ENCODE measurements at places on chromosomes 13 and 19.

DNA sequence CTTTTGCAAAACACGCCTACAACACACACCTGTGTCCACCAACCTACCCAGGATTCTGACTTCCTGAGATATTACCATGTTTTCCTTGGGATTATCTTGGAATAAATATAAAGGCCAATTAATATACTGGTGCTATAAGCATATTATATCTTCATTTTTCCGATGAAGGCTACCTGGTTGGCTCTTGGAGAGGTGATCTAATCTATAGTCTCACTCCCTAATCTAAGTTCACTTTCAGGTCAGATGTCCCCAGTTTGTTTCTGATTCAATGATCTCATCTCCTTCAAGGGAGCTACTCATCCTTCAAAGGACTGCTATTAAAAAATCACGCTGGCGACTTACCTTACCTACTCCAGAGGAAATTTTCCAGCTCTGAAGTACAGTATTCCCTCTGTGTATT, 517.5 kb downstream of the KLF5 start:
- ATAC-seq: no peak
- no peaks in the 10 kb centered on the region for H3K36me3 ChIP-seq
- H3K27me3 ChIP-seq: no peaks in the 10 kb centered on the region
- H3K4me3 ChIP-seq: no peak overlapping the region
- H3K27ac ChIP-seq: no peak overlapping the region

- H3K4me1 ChIP-seq: no peaks in the 10 kb centered on the region
- no peaks in the 10 kb centered on the region for H3K36me3 ChIP-seq
- no peak overlapping the region for H3K4me3 ChIP-seq
- no peak overlapping the region for H3K27ac ChIP-seq
- no peaks in the 10 kb centered on the region for H3K27me3 ChIP-seq
Observed at GRCh38 chr13:48159401-48159800, 64.5 kb upstream of the MED4 start.

- peak within 1 kb of the TSS; percentile 57 for H3K4me3 ChIP-seq
- peak within 1 kb of the TSS; percentile 77 for H3K27ac ChIP-seq
- H3K27me3 ChIP-seq: no peaks in the 10 kb centered on the region
- H3K36me3 ChIP-seq: no peaks in the 10 kb centered on the region
- no peaks in the 10 kb centered on the region for H3K4me1 ChIP-seq
Observed at GRCh38 chr13:20702915-20703779, at the start of gene IL17D. IL17D (plus strand) TSS chr13:20703699; CDS start chr13:20704002, 303 bp downstream.

DNA sequence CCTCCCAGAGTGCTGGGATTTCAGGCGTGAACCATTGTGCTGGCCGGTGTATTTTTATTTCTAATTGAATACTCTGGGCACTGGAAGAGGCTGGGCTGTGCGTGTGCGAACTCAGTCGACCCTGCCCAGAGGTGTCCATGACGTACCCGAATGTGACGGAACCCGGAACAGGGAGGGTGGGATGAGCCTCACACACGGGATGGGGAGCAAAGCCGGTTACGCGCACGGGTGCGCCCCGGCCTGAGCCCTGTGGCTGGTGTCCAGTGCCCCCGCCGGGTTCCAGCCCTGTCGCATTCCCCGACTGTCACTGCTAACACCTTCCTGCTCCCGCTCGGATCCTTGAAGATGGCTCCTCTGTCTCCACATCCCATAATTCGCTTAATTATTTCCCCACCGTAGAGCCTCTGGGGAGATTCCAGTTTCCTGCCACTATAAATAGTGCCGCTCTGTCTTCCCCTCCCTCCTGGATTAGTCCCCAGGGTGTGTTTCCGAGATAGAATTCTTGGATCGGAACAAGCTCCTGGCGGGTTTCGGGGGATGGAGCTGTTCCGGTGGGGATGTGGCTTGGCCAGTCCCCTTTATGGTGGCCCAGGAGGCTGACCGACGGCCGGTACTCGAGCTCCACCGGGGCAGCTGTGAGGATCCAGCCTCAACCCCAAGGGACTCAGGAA, 22.0 kb downstream of the SBNO2 start:
- peak overlapping the region; percentile 58 for H3K27ac ChIP-seq
- peaks cover 36% of the 10 kb centered on the region for H3K4me1 ChIP-seq
- peaks cover 71% of the 10 kb centered on the region for H3K36me3 ChIP-seq
- no peaks in the 10 kb centered on the region for H3K27me3 ChIP-seq

- no peak within 1 kb of the TSS for H3K27ac ChIP-seq
- peak within 1 kb of the TSS; percentile 37 for H3K4me3 ChIP-seq
- peaks cover 26% of the 10 kb centered on the region for H3K4me1 ChIP-seq
- H3K36me3 ChIP-seq: peaks cover 18% of the 10 kb centered on the region
- ATAC-seq: no peak
- no peaks in the 10 kb centered on the region for H3K27me3 ChIP-seq
Observed at GRCh38 chr19:49335071-49335783, at the start of gene CD37. CD37 (plus strand) TSS chr19:49335406; CDS start chr19:49335541, 135 bp downstream.

DNA sequence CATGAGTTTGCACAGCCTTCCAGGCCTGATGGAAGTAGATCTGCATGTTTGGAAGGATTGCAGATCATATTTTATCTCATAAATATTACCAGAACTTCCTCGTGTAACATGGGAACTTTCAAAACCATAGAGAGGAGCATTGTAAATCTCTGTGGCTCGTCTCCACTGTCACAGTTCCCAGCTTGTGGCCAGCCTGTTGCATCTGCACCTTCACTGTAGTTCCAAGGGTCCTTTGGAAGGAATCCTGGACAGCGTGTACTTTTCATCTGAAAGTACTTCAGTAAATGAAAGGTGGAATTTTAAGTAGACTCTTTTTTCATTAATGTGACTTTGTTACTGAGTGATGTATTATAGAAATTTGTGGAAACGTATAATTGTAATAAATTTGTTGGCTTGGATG, 105.4 kb downstream of the ATP11A start:
- H3K36me3 ChIP-seq: no peaks in the 10 kb centered on the region
- no peak overlapping the region for H3K27ac ChIP-seq
- H3K27me3 ChIP-seq: no peaks in the 10 kb centered on the region
- H3K4me1 ChIP-seq: no peaks in the 10 kb centered on the region
- no peak overlapping the region for H3K4me3 ChIP-seq

DNA sequence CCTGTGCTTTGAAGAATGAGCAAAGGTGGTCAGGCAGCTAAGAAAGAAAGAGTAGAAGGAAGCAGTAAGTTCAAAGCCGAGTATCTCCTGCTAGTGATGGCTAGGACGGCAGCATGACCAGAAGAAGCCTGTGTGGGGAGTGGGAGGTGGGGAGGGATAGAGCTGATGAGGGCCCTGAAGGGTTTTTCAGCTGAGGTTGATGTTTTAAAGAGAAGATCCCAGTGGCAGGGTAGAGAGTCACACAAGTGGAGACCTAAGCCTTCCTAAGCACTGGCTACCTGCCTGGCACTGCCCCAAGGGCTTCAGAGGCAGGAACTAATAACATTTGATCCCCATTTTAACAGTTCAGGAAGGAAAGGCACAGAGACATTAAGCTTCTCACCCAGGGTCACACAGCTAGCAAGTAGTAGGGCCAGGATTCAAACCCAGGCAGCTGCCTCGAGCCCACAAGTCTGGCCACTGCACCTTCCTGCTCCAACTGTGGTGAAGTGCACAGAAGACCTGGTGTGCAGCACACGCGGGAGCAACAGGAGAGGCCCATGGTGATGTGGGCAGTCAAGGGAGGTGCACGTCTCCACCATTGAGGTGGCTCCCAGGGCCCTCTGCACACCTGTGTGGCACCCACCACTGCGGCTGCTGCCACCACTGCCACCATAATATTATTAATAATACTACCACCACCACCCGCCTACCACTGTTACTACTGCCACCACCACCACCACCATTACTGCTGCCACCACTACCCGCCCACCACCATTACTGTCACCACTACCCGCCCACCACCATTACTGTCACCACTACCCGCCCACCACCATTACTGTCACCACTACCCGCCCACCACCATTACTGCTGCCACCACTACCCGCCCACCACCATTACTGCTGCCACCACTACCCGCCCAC, 22.1 kb downstream of the CUL4A start:
- H3K4me1 ChIP-seq: no peaks in the 10 kb centered on the region
- no peak overlapping the region for H3K27ac ChIP-seq
- no peaks in the 10 kb centered on the region for H3K36me3 ChIP-seq
- H3K27me3 ChIP-seq: no peaks in the 10 kb centered on the region
- ATAC-seq: no peak

DNA sequence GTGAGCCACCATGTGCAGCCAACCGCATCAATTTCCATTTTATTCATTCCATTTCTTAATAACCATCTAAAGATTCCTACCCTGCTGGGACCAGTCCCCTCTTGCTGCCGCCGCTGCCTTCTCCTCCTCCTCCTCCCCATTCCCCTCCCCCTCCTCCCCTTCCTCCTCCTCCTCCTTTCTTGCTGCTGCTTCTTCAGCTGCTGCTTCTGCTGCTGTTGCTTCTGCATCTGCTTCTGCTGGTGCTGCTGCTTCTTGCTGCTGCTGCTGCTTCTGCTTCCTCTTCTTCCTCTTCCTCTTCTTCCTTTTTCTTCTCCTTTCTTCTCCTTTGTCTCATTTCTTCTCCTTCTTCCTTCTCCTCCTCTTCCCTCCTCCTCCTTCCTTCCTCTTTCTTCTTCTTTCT, 20.0 kb upstream of the SPRYD7 start:
- no peak overlapping the region for H3K4me3 ChIP-seq
- H3K27me3 ChIP-seq: no peaks in the 10 kb centered on the region
- no peak for ATAC-seq

DNA sequence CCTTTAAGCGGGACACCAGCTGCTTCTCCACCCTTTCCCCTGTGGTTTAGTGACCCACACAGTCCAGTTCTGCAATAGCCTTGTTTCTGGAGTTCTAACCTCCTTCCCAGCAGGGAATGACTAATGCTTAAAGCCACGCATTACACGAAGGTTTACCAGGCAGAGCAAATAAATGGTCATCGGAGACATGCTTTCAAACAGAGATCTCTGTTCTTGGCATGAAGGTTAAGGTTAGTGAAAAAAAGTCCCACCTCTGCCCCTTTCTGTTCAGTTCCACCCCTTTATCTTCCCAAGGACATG, 25.3 kb upstream of the MEDAG start:
- no peaks in the 10 kb centered on the region for H3K36me3 ChIP-seq
- H3K4me1 ChIP-seq: peaks cover 28% of the 10 kb centered on the region
- H3K4me3 ChIP-seq: no peak overlapping the region
- ATAC-seq: peak; percentile 92

DNA sequence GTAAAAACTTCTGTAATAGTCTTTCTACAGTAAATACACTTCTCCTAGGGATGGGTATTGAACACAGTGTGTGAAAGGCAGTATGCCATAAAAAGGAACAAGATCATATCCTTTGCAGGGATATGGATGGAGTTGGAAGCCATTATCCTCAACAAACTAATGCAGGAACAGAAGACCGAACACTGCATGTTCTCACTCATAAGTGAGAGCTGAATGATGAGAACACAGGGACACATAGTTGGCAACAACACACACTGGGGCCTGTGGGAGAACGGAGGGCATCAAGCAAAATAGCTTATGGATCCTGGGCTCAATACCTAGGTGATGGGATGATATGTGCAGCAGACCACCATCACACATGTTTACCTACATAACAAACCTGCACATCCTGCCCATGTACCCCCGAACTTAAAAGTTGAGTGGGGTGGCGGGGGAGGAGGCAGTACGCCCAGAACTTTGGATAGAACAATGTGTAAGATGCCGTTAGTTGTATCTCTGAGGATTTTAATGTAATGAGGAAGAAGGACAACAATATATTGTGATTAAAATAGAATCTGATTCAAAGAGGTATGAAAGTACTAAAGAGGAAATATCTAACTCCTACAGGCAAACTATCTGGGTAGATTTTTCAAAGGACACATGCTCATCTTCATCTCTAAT, 183.2 kb downstream of the NDFIP2 start:
- H3K27me3 ChIP-seq: no peaks in the 10 kb centered on the region
- H3K4me1 ChIP-seq: peaks cover under 1% of the 10 kb centered on the region
- H3K36me3 ChIP-seq: no peaks in the 10 kb centered on the region
- no peak overlapping the region for H3K27ac ChIP-seq
- no peak for ATAC-seq

GRCh38 chr19:32337084-32337808, 8.2 kb upstream of the ZNF507 start:
- H3K36me3 ChIP-seq: no peaks in the 10 kb centered on the region
- no peaks in the 10 kb centered on the region for H3K4me1 ChIP-seq
- H3K4me3 ChIP-seq: peak overlapping the region; percentile 33
- no peak for ATAC-seq
- peak overlapping the region; percentile 68 for H3K27ac ChIP-seq
- H3K27me3 ChIP-seq: no peaks in the 10 kb centered on the region

DNA sequence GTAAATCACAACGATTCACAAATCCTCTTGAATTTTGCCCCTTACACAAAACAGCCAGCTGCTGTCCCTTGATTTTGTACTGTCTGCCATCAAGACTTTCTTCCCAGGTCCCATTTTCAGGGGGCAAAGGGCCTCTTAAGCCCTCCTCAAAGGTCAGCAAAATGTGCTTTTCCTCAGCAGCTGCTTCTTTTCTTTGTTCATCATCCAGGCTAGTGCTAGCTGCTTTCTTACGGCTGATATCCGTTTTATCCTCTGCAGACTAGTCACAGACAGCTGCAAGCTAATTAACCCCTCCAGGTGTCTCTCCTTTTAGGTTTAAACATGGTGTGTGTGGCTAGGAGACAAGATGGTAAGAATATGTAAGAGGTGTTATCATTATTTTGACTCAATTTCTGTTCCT, 90.9 kb downstream of the NALCN start:
- no peak for ATAC-seq
- no peak overlapping the region for H3K4me3 ChIP-seq
- no peak overlapping the region for H3K27ac ChIP-seq

DNA sequence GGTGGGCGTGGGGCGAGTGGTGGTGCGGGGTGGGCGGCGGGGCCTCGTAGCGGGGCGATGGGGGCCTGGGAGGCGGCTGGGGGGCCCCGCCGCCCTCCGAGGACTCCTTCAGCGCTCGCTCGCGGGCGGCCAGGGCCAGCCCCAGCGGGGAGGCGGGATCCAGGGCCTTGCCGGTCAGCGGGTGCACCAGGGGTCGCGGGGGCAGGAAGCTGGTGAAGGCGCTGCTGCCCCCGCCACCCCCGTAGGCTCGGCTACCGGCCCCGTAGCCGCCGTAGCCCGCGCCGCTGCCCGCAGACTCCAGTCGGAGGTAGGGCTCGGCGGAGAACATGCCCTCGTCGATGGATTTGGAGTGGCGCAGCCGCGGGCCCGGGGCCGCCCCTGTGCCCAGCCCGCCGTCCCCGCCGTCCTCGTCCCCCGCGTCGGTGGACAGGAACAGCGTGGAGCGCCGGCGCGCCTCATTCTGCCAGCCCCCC, 18.6 kb downstream of the C19orf81 start:
- no peak overlapping the region for H3K27ac ChIP-seq
- H3K4me3 ChIP-seq: no peak overlapping the region
- H3K36me3 ChIP-seq: no peaks in the 10 kb centered on the region

DNA sequence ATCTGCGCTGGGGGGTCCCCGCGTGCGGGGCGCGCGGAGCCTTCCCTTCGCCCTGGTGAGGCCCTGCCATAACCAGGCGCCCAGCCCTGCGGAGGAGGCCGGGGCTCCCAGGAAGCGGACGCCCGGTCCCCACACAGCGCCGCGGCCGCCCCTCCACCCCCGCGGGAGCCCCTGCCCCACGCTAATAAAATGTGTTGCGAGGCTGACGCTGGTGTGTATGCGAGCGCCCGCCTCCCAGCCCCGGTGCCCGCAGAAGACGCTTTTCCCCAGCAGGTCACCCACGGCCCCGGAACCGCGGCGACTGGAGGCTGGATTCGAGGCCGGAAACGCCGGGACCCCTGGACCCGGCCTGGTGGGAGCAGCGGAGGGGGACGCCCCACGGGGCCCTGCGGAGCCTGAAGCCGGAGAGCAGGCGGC, 12.1 kb upstream of the CDC34 start:
- ATAC-seq: no peak
- no peaks in the 10 kb centered on the region for H3K36me3 ChIP-seq
- H3K27ac ChIP-seq: no peak overlapping the region
- H3K27me3 ChIP-seq: no peaks in the 10 kb centered on the region

GRCh38 chr19:46975925-46976782, 43.5 kb upstream of the NPAS1 start:
- ATAC-seq: peak; percentile 94
- H3K4me1 ChIP-seq: peaks cover 14% of the 10 kb centered on the region
- no peak overlapping the region for H3K4me3 ChIP-seq
- H3K27ac ChIP-seq: peak overlapping the region; percentile 86
- H3K36me3 ChIP-seq: no peaks in the 10 kb centered on the region

Data from gastroesophageal sphincter (tissue), 4 donors.